ENCODE measurements at places on chromosomes 13 and 19.

- no peak for DNase-seq
Measured at GRCh38 chr13:50847501-50847900, 4.0 kb upstream of the DLEU7 start.

DNA sequence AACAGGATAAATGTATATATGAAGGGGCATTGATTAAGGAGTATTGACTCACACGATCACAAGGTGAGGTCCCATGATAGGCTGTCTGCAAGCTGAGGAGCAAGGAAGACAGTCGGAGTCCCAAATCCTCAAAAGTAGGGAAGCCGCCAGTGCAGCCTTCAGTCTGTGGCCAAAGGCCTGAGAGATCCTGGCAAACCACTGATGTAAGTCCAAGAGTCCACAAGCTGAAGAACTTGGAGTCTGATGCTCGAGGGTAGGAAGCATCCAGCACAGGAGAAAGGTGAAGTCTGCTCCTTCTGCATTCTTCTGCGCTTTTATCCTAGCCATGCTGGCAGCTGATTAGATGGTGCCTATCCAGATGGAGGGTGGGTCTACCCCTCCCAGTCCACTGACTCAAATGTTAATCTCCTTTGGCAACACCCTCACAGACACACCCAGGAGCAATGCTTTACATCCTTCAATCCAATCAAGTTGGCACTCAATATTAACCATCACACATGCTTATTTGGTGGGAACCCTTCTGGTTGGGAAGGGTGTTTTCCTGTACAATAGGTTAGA lies 55.1 kb downstream of the SLAIN1 start:
- DNase-seq: no peak

- no peak for DNase-seq
Measured at GRCh38 chr13:59047546-59047945, 1116.2 kb downstream of the DIAPH3 start.

DNA sequence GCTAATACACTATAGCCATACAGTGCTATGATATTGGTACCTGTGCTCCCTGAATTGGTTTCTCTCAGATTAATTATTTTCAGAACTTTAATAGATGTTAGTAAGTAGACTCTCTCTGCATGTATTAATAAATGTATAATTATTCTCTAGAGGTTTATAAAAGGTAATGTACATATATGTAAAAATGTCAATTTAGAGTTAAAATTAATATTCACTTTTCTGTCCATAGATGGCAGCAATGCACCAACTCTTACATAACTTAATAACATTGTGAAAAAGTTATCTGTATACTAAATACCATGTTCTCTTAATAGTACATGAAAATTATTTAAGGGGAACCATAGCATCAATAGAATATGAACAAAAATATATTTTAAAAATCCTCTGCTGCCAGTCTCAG lies 515.0 kb upstream of the KLHL1 start:
- DNase-seq: no peak

- no peak for DNase-seq
Measured at GRCh38 chr13:39641645-39642044, 13.8 kb upstream of the COG6 start.

DNA sequence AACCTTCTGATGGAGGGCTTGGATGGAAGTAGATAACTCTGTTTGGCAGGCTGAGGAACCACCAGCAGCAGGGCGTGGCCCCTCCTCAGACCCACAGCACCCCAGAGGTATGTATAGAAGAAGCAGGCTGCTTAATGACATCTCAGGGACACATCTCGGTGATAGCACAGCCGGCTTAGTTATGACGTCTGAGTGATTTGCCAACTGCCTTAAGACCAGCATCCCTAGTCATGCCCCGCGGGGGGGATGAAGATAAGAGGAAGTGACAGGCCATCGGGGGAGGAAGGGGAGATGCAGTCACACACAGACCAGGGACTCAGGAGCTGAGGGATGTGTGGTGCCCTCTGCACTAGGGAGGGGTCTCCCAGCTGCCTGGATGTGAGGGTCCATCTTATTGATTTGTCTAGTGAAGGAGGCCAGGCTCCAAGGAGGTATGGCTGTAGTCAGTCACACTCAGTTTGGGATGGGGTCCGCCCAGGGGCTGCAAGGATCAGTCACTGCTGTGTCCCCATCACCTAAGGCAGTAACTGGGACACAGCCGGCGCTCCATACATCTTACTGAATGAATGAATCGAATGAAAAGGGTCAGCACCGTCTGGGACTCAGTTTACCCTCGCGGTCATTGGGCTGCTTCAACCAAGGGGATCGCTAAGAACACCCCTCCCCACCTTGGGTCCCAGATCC lies 19.2 kb upstream of the ERCC1 start:
- no peak for DNase-seq

- DNase-seq: no peak
Measured at GRCh38 chr19:13748169-13748828, 16.0 kb upstream of the MRI1 start.

DNA sequence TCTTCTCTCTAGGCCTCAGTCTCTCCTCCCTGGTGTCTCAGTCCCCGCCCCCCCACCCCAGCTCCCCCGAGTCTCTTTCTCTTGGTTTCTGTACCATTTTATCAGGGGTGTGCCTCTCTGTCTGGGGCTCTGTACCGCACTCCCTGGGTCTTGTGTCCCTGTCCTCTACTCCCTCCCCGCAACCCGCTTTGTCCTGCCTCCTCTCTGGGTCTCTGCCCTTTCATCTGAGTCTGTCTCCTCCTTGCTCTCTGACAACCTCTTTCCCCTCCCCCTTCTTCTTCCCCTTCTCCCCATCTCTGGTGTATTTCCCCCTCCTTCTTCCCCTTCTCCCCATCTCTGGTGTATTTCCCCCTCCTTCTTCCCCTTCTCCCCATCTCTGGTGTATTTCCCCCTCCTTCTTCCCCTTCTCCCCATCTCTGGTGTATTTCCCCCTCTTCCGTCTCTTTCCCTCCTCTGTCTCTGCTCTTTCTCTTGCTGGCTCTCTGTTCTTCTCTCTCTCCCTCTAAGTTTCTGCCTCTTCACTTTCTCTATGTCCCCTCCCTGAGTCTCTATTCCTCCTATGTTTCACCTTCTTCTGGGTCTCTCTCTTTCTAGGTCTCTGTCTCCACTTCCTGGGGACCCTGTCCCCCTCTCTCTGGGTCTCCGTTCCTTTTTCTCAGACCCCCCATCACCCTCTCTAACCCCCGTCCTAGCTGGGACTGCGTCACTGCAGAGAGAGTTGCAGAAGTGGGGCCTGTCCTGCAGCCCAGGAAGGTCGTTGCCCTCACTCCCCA lies 2.2 kb upstream of the KCNC3 start:
- DNase-seq: no peak

DNA sequence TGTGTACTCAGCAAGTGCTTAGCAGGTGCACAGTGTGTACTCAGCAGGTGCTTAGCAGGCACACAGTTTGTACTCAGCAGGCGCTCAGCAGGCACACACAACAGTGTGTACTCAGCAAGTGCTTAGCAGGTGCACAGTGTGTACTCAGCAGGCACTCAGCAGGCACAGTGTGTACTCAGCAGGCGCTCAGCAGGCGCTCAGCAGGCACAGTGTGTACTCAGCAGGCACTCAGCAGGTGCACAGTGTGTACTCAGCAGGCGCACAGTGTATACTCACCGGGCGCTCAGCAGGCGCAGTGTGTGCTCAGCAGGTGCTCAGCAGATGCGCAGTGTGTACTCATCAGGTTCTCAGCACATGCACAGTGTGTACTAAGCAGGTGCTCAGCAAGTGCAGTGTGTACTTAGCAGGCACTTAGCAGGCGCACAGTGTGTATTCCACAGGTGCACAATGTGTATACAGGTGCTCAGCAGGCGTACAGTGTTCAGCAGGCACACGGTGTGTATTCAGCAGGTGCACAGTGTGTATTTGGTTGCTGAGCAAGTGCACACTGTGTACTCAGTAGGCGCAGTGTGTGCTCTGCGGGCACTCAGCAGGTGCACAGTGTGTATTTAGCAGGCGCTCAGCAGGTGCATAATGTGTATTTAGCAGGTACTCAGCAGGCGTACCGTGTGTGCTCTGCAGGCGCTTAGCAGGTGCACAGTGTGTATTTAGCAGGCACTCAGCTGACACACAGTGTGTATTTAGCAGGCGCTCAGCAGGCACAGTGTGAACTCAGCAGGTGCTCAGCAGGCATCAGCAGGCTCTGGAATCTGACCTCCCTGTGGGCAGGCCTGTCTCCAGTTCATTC lies 15.1 kb downstream of the CRTC1 start:
- DNase-seq: no peak
